Activated T-cell treated with anti-CD3 and anti-CD28 coated beads for 24 hours (primary cell): ENCODE measurements at places on chromosomes 2 and 18.

GRCh38 chr2:233705911-233706506 is 6.7 kb upstream of the UGT1A5 start:
- DNase-seq = no peak

GRCh38 chr2:195861821-195862220 is 204.8 kb downstream of the SLC39A10 start:
- DNase-seq = no peak

DNA sequence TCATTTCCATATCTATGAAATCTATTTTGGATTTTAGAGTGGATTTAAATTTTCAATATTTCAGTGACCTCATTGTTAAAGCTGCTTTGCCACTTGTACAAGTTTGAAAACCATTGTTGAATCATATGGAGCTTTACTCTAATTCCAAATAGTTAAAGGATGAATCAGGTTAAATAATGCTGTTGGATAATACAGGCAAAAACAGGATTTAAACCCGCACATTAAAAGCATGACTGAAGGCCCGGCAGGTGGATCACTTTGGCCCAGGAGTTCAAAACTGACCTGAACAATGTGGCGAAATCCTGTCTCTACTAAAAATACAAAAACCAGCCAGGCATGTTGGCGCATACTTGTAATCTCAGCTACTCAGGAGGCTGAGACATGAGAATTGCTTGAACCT is 68.3 kb downstream of the RIF1 start:
- DNase-seq = no peak

DNA sequence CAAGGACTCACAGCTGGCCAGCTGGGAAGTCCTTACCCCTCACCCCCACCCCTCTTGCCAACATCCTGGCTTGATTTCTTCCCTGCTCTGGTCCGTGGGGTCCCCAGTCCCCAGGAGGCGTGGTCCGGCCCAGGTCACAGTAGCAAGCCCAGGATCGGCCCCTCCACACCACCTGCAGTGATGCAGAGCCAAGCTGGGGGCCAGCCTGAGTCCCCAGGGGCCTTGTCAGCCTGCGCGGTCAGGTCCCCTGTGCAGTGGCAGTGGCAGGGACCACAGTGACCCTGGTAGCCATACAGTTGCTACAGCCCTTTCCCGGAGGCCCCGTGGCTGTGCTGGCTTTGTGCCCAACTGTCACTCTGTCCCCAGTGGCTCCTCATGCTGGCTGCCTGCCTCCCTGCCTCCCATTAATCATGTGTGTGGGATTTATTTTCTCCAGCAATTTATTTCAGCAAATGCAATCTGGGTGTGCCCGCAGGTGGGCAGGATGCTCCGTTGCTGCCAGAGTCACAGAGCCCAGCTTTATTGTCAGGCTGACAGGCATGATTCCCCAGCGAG is 8.8 kb upstream of the PRSS56 start:
- no peak for DNase-seq

DNA sequence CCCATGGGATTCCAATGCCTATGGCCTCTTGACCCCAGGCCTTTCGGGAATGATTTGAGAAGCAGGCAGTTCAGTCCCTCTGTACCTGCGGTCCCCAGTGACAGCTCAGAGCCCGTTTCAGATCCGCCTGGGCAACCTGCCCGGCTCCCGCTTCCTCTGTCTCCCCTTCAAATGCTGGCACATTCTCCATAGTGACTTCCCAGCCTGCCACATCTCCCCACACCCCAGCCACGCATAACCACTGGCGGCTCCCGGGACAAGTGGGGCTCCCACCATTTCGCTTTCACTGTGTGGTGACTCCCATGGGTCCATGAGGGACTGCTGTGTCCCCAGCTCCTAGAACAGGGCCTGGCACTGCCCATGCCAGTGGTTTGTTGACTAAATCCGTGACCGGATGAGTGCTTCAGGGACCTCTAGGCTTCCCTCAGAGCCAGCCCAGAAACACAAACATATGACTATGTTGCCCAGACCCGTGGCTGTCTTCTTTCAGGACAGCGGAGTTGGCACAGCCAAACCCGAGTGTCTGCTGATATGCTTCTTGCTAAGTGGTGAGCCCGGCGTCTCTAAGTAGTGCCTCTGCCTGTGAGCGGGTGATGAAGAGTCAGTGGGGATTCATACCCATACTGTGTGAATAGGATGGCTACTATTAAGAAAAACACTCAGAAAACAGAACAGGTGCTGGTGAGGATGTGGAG is 91.2 kb downstream of the GLI2 start:
- DNase-seq = no peak

DNA sequence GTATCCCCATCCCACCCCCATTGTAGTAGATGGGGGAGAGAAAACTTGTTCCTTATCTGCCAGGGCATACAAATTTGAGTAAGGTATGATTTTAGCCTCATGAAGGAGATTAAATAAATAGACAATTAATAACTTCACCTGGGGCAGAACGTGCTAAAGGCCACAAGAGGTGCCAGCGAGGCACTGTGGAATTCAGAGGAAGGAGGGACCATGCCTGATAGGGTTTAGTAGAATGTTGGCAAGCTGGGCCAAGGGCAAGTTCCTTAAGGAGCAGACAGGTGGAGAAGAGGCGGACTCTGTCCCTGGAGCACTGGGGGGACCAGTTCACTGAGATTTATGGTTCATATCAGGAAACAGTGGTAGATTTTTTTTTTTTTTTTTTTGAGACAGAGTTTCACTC is 22.5 kb downstream of the STAMBP start:
- DNase-seq = no peak

DNA sequence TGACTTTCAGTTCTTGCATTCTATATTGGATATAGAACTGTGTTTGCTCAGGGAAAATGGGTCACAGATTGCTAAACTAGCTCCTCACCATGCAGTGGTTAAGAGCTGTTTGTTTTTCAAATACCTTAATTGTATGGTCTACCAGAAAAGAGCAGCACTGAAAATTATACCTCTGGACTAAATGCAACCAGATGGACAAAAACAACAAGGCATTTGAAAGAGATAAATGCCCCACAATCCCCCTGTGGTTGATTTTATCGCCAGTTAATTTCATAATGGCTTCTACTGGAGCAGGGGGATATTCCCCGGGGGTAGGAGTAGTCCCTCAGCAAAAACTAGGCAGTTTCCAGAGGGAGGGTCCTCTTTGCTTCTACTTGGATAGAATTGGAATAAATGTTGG is 267.9 kb upstream of the TNP1 start:
- DNase-seq = no peak

- DNase-seq = no peak
Observed at GRCh38 chr18:2326999-2327398, 244.3 kb downstream of the METTL4 start.

GRCh38 chr2:148255929-148256328 is 235.0 kb downstream of the MBD5 start:
- no peak for DNase-seq
